T-helper 22 cell (primary cell): ENCODE measurements at places on chromosomes 6 and 20.
A peak's percentile ranks its signal among the peaks of the same experiment; 100 is the strongest.

- no peak for DNase-seq
Measured at GRCh38 chr6:136370988-136371728, 81.5 kb upstream of the BCLAF1 start.

DNA sequence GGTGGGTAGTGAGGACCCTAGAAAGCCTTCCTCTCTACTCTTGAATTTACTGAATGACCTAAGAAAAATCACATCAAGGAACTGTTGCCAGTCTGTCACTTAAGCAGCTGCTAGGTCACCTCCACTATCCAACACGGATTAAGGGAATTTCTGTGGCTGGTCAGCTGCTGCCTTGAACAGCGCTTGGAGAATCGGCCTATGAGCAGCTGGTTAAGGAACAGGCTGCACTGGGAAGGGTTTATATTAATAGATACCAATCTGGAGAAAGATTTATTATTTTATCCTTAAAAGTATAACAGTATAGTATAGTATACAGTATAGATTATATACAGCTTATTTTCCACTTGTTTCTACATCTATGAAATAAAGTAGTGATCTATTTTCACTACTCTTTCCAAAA lies 6.5 kb downstream of the PTPRK start:
- DNase-seq = no peak

GRCh38 chr20:50370036-50370566 lies 140.1 kb upstream of the PTPN1 start:
- DNase-seq = no peak

GRCh38 chr6:41724228-41724580 lies 11.2 kb downstream of the TFEB start:
- no peak for DNase-seq

DNA sequence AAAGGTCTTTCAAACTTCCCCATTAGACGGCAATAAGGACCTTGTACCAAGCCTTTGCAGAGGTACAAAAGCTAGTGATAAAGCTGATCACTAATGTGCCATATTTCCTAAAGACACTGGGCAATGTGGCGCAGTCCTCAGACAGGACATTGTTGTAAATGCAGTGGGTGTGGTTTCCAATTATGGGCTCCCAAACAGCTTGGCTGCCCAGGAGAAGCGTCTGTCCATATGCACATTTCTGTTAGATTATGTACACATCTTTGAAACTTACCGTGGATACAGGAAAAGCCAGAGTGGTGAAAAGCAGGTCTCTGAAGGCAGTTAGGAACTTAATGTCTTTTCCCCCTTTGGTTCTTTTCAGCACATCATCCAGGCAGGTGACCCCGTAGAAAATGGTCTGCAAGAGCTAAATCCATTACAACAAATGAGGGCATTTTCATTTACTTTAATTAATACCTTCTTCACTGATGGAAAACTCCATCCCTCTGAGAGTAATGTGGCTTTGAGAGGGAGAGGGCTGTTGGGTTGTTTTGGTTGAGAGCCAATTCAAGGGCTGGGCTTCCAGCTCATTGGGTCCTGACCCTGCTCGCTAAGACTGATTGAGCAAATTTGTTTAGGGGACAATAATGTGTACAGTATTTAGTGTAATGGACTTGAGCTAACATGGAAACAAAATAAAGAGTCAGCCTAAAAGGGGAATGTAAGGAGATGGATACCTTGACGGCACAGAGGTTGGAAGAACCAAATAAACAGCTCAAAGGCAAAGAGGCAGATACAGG lies 10.4 kb downstream of the ADTRP start:
- no peak for DNase-seq

DNA sequence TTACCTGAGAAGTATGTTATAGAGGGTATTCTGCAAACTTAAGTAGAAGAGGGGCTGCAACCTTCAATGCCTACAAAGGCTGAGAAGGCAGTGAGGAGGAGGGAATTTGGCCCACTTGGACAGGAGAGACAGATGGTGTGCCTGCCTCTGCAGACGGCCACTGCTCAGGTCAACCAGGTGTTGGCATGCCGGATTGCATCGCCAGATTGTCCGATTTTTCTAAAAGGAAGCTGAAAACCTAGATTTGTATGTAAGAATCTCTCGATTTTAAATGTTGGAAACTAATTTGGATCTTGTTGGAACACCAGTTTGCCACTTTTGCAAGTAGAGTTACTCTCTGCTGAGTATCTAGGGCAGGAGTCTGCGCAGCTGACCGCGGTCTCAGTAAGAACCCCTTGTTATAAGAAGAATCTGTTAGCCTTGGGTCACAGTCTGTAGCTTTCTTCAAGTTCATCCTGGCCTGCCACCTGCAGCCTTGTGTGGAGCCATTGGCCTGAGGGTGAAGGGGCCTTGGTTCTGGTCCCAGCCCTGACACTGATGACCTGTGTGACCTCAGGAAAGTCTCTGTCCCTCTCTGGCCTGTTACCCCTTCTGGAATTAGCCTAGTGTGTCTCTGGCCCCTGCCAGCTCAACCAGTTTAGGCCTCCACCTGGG lies 54.4 kb downstream of the TGM2 start:
- DNase-seq = no peak

DNA sequence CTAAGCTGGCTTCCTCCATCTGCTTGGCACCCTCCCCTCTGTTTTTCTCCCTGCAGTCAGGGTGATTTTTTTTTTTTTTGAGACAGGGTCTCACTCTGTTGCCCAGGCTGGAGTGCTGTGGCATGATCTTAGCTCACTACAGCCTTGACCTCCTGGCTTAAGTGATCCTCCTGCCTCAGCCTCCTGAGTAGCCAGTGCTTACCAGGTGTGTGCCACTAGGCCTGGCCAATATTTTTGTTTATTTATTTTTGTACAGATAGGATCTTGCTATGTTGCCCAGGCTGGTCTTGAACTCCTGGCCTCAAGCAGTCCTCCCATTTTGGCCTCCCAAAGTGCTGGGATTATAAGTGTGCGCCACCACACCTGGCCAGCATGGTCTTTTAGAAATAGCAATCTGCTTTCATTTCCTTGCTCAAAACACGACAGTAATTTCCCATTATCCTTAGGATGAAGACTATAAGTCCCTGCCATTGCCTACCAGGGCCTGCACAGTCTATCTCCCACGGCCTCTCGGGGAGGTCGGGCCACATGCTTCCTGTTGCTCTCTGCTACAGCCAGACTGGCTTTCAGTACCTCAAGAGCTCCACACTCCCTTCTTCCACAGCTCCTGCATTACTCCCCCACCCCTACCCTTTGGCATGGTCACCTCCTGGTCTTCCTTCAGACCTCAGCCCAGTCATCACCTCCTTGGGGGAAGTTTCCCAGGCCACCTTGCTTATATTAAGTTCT lies 11.1 kb upstream of the CD164 start:
- no peak for DNase-seq

DNA sequence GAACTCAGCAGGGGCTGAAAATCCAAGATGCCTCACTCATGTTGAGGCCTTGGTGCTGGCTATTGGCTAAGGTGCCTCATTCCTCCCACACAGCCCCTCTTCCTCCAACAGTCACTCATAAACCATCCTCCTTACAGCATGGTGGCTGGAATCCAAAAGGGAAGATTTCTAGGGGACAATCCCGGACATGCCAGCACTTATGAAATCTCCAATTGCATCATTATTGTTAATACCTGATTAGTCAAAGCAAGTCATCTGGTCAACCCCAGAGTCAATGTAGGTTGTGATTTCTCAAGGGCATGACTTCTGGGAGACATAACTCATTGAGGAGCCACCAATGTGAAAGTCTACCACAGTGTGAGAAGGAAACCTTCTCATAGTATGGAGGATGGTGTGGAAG lies 506.6 kb upstream of the NOX3 start:
- no peak for DNase-seq

DNA sequence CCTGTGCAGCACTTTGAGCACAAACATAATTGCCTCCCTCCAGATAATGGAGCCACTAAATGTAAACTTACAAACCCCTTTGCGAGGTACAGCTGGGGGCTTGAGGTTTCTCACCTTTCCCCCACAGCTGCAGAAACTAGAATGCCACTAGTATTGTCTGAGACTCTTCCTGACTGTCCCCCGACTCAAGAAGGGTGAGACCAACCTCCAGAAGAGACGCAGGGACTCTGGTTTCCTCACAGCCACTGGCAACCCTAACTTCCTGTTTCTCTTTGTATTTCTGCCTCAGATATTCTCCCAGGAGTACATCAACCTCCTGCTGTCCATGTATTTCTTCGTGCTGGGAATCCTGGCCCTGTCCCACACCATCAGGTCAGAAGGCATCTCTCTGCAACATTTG lies 23.6 kb downstream of the HM13 start:
- DNase-seq = no peak

DNA sequence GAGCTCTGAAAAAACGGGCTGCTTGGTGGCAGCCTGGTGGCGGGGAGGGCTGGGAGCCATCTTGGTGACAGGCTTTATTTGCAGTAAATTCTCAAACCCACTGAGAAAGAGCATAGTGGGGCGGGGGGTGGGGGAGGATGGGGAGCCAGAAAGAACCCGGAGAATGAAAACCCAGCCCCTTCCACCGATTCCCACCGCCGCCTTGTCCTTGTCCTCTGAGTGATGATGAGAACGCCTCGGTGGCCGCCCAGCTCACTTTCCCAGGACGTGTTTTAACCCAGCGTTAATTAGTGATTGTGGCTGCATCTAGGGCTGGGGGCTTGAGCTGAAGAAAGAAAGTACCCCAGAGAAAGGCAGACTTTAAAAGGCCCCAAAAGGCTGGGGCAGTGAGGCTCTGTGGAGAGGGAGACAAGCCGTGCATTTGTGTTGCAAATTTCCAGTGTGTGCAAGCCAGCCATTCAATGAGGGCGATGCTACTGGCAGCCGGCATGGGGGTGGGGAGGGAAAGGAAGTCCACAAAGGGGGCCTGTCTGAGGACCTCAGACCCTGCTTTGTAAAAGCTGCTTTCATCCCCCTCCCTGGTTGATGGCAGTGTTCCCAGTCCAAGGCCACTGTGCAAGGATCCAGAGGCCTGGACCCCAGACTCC lies 6.2 kb upstream of the GHRH start:
- no peak for DNase-seq

GRCh38 chr6:14513496-14514393 lies 396.2 kb downstream of the CD83 start:
- no peak for DNase-seq

GRCh38 chr20:57055345-57055744 lies 211.1 kb downstream of the BMP7 start:
- no peak for DNase-seq

DNA sequence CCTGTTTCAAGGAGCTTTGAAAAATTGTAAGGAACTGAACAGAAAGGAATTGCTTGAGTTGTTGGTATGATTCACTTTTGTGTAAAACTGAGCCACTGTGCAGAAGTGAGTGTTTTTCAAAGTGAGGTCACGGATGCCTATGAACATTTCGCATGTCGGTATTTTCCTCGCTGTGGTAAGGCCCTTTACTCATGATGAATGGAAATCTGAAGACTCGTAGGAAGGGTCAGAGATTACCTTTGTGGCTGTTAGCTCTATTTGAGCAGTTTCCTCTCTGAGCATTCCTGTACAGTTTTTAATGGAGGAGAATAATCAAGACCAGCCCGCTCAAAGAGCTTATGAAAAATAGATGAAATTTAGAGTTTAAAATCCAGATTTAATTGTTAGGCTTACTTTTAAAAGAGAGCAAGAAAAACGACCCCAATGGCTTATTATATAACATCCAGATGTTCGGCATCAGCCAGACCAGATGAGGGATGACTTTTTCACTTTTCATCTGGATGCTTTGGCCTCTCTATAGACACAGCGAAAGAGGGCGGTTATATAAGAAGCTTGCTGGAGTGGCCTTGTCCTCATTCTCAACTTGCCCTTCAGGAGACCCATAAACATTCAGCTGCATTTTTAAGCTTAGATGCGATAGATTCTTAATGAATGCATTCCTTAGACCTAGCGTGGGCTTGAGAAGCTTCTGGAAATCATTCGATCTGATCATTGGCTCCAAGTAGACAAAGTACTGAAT lies 99.5 kb downstream of the CD83 start:
- no peak for DNase-seq

DNA sequence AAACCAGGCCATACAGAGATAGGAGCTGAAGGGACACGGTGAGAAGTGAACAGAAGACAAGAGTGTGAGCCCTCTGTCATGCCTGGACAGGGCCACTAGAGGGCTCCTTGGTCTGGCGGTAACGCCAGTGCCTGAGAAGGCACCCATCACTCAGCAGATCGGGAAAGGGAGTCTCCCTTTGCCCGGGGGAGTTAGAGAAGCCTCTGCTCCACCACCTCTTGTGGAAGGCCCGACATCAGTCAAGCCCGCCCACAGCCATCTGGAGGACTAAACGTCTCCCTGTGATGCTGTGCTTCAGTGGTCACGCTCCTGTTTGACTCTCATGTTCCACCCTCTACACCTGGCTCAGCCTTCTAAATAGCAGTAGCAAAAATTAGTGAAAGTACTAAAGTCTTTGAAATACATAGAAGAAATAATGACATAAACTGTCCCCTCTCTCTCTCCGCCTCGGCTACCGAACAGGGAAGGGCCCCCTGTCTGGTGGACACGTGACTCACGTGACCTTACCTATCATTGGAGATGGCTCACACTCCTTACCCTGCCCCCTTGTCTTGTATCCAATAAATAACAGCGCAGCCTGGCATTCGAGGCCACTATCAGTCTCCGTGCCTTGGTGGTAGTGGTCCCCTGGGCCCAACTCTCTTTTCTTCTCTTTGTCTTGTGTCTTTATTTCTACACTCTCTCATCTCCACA lies 66.7 kb downstream of the RPP21 start:
- DNase-seq = peak; percentile 25

DNA sequence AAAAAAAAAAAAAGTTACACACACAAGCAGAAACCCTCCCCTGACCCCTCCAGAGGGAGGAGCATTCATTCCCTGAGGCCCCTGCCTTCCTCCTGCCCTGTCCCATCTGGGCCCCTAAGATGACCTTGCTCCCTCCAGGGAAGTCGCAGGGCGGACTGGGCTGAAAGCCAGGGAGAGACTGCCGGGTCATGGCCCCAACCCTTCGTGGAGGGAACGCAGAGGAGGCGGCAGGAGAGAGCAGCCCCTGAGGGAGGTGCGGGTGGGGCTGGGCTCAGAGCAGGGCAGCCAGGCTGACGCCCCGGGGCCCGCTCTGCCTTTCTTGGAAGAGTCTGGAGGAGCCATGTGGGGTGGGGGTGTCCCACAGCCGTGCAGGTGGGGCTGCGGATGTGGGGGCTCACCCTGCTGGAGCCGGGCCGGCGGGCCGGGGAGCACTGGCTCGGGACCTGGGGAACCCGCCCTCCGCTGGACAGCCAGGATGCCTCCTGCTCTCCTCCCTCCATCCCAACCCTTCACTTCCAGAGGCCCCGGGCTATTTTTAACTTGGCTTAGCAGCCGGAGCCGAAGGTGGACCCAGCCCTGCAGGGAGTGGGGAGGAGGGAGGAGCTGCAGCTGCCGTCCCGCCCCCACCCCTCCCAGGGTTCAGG lies 15.0 kb upstream of the ABHD16B start:
- no peak for DNase-seq

- DNase-seq = no peak
Measured at GRCh38 chr20:1280195-1281102, 14.4 kb downstream of the SNPH start.
